Stomach (tissue), 19 donors: ENCODE measurements at places on chromosomes 2 and 18.

DNA sequence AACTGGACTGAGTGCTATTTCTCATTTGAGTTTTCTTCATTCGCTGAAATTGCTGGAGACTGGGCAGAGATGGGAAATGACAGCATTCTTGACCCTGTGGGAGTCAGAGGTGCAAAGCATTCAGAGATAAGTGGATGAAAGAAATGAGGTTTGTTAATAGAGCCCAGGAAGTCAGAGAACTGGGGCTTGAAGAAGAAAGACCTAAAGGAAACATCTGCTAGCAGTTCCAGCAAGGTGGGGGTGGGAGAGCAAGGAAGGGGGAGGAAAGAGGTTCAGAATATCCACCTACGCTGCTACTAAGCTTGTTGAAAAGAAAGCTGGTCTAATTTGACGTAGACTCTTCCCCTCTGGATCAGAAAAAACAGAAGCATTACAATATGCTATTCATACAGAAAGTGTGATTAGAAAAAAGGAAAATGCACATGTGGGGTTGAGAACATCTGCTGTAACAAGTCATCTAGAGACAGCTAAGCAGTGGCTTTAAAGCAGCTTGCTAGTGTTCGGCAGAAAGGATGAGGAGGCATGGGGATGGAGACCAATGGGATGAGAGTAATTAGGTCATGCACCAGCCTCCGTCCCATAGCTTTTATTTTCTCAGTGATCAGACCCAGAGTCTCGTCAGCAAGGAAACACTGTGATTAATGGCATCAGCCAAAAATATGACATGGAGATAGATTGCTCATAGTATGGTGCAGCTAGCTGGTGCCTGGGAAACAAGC, 29.7 kb downstream of the NAB1 start:
- no peak for DNase-seq

- DNase-seq: no peak
Measured at GRCh38 chr18:54551590-54551989, 39.5 kb upstream of the DYNAP start.

- DNase-seq: no peak
Measured at GRCh38 chr2:226818930-226819329, 16.9 kb upstream of the RHBDD1 start.

DNA sequence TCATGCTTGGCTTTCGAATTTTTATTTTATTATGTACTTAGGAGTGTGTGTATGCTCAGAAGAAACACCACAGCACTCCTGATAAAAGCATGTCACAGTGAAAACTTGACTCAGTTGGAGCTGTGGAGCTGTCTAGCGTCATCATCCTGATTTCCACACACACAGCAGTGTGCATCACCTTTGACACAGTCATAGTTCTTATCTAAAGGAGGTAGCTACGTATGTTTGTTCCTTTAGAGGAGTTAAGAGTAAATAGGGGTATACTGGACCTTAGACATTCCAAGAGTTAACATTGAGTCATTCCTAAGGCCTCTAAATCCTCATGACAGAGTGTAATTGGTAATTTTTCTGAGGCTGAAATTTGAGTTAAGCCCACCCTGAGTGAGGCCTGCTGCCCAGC, 96.9 kb downstream of the PHLPP1 start:
- DNase-seq: peak; percentile 74

DNA sequence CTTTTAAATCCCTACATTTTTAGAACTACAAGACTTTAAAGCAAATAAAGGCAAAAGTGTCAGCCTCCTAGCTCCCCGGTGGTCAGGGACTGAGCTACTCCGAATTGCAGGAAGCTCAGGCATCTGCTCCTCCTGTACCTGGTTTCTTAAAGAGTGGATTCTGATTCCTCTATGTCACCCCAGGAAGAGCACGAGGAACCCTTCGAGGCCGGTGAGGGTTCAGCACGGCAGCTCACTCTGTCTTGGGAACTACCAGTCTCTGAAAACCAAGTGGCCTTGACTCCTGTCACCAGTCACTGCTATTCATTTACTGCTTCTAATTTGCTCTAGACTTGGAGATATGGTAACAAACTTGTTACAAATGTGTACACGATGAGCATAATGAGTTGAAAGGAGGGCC, 2.3 kb downstream of the PER2 start:
- peak; percentile 47 for DNase-seq

GRCh38 chr2:50118905-50119702, 912.8 kb downstream of the NRXN1 start:
- DNase-seq: no peak

- no peak for DNase-seq
Measured at GRCh38 chr2:241975593-241976284, 106.2 kb downstream of the RTP5 start.

GRCh38 chr2:207676827-207677354, 34.5 kb upstream of the CCNYL1 start:
- no peak for DNase-seq

DNA sequence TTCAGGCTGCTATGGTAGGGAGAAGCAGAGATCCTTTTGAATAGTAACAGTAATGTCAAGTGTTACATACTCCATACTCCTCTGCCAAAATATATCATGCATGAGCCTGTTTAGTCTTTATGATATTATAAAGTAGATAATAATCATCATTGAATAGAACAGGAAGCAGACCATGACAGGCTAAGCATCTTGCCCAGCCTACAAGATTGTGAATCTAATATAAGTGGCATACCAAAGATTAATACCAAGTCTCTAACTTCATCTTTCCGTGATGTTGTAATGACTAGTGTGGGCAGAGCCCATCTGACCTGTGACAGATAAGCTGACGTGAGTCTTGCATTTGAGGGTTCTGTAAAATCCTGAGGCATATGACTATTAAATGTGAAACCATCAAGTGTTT, 13.1 kb downstream of the NDUFB3 start:
- no peak for DNase-seq

GRCh38 chr2:171793691-171794678, 100.1 kb downstream of the SLC25A12 start:
- DNase-seq: no peak

- DNase-seq: peak; percentile 74
Measured at GRCh38 chr18:43271593-43272432, 5.5 kb downstream of the SYT4 start.
